ENCODE measurements at places on chromosomes 12 and 14.

GRCh38 chr14:68694516-68695235 is 98.2 kb downstream of the ZFP36L1 start:
- no peak for DNase-seq

DNA sequence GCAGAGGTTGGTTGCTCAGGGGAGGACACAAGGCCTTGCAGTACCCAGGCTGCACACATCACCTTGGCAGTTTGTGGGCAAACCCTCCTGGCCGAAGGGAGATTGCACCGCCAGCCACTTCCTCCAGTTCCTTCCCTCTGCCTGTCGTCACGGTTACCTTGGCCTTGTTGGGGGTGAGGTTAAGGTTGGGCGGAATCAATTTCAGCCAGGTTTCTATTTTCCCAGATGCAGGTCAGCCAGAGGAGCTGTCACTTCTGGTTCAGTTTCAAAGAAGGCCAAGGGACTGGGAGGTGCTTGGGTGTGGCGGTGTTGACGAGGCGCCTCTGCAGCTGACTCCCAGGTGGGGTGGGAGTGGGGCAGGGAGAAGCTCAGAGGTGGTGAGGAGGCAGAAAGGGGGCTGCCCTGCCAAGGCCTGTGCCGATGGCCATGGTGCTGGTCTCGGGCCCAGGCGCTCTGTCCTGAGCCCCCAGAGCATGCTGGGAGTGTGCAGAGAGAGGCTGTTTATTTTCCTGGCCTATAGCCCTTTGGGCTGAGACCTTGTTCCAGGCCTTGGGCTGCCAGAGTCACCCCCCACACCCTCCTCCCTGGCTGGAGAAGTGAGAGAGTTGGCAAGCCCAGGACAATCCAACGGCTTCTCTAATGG is 31.4 kb downstream of the JDP2 start:
- DNase-seq: no peak

DNA sequence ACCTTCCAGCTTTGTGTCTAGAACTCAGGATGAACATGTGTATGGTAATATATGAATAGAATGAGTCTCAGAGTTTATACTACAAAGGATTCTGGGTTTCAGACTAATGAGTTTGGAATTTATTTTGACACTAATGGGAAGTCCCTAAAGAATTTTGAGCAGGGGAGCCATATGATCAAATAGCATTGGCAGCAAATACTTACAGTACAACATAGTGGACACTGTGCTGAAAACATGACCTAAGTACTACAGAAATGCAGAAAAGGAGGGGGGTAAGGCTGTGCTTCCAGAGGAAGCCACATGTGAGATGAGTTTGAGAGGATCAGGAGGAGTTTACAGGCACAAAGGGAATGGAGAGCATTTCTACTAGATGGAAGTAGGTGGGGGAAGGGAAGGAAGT is 225.8 kb downstream of the C12orf42 start:
- no peak for DNase-seq

DNA sequence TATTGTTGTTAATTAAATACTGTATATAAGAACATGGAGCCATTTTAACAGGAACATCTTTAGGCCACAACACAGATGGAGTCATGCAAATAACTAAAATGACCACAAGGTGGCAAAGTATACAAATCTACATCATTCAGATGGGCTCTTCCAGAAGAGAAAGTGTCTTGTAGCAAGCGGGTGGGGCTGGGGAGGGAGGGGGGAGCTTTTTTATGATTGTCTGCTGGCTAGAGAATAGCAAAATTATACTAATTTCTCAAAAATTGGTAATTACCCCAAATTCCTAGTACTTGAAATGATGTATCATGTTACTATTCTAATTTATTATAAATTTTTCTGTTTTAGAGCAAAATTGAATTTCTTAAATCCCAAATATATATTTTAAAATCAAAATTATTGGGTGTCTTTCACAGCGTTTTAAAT is 378.7 kb downstream of the PRKD1 start:
- peak; percentile 53 for DNase-seq

- DNase-seq: no peak
These were observed 131.3 kb upstream of the CPSF6 start for GRCh38 chr12:69108037-69108436.

GRCh38 chr12:70842136-70842535 is 78.4 kb downstream of the PTPRR start:
- DNase-seq: no peak

DNA sequence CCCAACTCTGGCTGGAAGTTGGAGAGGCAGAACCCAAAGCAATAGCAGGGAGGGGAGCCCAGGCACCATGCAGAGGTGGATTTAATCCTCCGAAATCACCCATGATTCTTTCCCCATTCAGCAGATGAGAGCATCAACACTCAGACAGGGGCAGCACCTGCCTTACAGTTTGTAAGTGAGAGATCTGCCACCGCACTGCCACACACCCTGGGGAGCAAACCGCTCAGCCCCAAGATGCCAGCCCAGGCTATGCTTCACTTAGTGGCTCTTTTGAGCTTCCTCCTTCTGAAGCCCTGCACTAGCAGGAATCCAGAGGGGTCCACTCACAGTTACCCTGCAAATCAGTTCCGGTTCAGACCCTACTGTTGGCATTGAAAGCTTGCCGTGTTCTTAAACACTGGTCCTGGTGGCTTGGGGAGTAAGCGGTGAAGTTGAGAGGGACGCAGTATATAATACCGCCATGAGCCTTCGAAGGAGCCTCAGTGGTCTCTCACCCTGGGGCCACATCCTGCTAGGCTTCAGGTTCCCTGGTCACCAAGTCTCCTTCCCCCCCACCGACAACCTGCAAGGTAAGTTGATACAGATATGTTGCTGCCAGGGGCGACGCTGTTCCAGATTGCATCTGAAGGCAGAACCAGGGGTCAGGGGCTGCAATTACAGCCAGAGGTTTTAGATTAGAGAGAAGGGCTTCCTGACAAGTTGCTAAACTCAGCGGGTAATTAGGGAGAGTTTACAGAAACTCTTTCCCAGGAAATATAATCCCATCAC is 72.0 kb upstream of the CCND2 start:
- no peak for DNase-seq

DNA sequence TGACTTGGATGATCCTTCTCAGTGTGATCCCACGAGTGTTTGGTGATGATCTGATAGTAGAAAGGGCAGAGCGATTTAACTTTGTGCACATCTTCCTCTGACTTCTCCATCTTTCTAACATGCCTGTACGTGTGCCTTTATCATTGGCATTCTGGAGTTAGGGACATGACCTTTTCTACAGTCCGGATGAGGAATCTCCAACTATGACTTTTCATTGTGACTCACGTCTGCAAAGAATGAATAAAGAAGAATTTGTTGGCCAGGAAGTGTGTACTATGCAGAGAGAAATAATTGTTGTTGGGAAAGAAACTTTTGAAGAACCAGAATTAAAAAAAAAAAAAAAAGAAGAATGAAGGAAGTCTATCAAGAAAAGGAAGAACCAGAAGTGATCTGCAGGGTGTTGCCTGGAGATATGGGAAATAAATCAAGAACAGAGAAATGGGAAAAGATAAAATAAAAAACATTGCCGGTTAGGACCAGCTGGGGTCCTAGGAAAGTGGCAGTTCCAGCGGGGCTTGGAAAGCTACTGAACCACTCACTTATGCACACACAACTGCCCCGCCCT is 25.3 kb downstream of the PPFIBP1 start:
- no peak for DNase-seq

GRCh38 chr14:74934476-74935359 is 11.7 kb upstream of the RPS6KL1 start:
- no peak for DNase-seq

DNA sequence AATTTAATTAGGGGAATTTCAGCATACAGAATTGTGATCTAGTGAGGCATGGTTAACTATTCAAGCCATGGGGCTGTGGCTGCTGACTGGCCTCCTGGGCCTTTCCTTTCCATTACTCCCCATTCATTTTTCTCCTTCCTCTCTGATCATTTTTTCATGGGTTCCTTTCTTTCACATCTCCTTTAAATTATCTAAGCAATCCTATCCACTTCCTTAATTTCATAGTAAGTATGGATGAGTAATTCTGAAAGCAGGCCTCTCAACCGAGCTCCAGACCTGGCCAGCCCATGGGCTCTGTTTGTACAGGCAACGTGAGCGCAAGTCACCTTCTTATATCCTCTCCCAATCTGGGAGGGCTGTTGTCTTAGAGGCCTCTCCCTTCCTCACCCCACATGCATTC is 13.4 kb downstream of the CKAP4 start:
- DNase-seq: no peak

DNA sequence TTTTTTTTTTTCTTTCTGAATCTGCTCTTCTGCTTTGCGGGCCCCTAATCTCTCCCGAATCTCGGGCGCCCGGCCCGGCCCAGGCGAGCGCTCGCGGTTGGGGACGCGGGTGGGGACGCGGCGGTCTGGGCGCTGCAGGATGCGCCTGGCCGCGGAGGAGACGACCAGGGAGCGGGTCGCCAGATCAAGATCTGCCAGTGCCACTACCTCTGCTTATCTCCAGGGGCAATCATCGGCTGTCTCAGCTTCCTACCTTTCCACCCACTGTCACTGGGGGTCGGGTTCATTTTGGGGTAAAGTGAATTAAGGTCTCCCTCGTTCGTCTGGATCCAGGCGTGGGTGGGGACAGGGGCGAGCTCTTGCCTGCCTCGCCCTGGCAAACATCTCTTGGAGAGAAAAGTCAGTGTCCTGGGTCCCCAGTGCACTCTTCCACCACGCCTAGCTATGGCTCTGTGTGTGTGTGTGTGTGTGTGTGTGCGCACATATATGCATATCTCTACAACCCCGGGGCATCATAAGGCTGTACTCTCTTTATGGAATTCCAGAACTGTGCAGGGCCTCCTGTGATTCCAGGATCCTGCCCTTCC is 422.3 kb downstream of the VRK1 start:
- DNase-seq: no peak

GRCh38 chr12:66879409-66879808 is 200.5 kb upstream of the GRIP1 start:
- no peak for DNase-seq

DNA sequence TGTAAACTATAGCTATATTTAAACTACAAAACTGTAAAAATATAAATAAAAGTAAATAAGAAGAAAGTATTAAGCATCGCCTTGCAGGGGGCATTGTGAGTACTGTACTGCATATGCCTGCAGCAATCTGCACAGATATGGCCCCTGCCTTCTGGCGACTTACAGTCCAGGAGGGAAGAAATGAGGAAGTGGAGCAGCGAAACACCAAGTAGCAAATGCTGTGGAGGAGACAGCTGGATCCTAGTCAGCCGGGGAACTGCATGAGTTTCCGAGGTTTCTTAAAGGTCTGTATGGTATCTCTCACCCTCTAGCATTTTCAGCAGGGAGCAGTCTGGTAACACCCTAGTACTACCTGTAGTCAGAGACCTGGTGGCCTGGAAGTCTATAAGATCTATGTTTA is 256.9 kb downstream of the CACNA1C start:
- no peak for DNase-seq

DNA sequence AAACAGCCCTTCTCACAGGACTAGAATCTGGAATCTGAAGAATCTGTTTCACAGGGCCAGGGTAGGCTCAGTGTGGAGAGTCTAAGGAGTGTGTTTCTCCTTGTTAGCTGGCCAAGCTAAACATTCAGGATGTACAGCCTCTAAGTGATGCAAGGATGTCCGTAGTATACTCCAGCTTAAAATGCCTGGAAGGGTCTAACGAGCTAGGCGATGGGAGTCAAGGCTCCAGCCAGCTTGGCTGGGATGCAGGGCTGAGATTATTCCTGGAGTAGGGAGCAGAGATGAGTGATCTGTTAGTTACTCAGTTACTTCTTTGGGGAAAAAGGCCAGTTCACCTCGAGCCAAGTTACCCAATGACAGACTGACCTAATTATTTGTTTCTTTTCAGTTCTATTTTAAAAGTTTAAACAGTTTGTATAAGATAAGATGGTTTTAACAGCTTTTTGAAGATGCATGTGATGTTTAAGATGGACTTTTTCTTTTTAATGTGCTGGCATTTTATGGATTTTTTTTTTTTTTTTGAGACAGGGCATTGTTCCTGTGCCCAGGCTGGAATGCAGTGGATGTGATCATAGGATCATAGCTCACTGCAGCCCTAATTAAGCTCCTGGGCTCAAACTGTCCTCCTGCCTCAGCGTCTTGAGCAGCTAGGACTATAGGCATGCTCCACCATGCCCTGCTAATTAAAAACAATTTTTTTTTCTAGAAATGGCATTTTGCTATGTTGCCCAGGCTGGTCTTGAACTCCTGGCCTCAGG is 41.1 kb downstream of the SYNE2 start:
- DNase-seq: no peak

- peak; percentile 85 for DNase-seq
These were observed 982 bp downstream of the BCL7A start for GRCh38 chr12:122022393-122023338.

DNA sequence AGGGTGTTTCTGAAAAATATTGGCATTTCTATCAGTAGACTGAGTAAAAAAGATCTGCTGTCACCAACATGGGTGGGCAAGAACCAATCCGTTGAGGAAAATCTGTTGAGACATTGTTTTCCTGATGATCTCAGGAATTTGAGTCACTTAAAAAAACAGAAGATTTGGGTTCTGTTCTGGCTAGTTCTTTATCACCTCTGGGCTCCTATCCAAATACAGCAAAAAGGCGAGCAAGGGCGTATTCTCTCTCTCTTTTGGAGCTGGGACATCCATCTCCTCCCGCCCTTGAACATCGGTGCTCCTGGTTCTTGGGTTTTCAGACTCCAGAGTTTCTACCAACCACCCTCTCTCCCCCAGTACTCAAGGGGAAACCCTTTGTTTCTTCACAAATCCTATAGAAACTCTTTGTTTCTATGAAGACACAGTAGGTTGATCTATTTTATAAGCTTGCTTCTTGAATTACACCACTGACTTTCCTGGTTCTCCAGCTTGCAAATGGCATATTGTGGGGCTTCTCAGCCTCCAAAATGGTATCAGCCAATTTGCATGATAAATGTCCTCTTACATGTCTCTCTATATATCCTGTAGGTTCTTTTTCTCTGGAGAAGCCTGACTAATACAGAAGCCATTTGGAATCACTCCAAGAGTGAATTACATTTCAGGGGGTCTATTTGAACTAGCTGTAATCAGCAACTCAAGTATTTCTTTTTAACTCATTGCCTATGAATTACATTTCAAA is 263.9 kb upstream of the TMTC1 start:
- no peak for DNase-seq

GRCh38 chr12:117533687-117534086 is 172.3 kb upstream of the NOS1 start:
- DNase-seq: no peak

DNA sequence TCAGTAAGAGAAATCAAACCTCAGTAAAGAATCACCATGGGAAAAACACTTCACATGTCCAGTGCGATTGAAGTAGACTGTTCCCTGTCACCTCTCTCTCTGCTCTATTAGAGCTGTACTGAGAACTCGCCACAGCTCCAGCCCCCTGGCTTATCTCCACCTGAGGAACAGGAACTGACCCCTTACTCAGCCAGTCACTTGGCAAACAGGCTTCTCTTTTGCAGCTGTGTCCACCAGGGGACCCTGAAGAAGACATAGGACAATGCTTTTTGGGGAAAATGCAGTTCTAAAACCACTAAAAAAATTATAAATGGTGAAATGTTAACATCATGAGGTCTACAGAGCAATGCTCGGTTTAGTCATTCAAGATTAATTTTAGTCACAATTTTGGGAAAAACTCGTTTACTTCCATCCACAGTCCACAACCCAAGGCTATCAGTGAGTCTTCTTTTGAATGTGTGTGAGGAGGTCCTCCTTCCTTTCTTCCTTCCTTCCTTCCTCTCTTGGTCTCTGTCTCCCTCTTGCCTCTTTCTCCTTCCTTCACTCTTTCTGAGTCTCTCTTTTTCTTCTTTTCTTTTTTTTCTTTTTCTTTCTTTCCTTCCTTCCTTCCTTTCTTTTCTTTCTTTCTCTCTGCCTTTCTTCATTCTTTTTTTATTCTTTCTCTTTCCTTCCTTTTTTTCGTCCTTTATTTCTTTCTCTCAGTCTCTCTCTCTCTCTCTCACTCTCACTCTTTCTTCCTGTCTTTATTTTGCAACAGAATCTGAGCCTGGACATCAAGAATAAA is 1189.5 kb upstream of the TMEM132C start:
- DNase-seq: no peak
